ENCODE measurements at places on chromosomes 5 and 9.

- no peak overlapping the region for H3K4me3 ChIP-seq
- no peak for DNase-seq
- no peak overlapping the region for H3K27ac ChIP-seq
- no peaks in the 10 kb centered on the region for H3K36me3 ChIP-seq
- H3K4me1 ChIP-seq: no peaks in the 10 kb centered on the region
- H3K27me3 ChIP-seq: peaks cover 23% of the 10 kb centered on the region
Measured at GRCh38 chr5:160377651-160378050, 7.2 kb upstream of the C1QTNF2 start.

GRCh38 chr9:98572796-98573195 is 135.9 kb downstream of the GABBR2 start:
- H3K27me3 ChIP-seq: peaks cover 14% of the 10 kb centered on the region
- no peak overlapping the region for H3K4me3 ChIP-seq
- no peak overlapping the region for H3K27ac ChIP-seq
- H3K4me1 ChIP-seq: peaks cover 10% of the 10 kb centered on the region
- no peak for DNase-seq
- no peaks in the 10 kb centered on the region for H3K36me3 ChIP-seq

DNA sequence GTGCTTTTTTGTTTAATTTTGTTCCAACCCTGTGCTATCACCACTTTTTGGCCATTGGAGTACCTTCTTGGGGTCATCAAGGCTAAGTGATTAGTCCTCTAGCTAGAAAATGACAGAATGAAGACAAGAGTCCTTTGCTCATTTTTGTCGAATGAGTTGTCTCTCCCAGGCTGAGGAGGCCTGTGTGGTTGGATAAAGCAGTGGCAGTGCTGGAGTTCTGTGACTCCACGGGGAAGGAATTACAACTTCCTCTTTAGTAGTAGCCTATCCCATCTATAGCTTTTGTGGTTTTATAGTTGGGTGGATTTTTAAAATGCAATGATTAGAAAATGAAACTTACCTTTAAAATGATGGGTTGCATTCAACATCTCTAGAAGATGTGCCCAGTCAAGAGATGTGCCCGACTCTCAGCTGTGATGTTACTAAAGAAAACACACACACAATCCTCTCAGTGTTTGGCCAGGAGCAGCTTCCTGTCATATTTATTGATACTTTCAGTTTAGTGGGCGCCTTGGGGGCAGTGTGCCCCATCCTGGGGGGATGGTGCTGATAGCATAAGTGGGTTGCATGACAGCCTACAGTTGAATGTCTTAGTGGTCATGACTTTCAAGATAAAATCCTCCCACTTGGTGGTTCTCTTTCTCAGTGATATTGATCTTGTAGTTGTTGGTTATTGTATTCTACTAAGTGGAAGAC is 11.9 kb downstream of the OTULINL start:
- H3K27ac ChIP-seq: peak overlapping the region; percentile 20
- H3K4me1 ChIP-seq: peaks cover 86% of the 10 kb centered on the region
- no peaks in the 10 kb centered on the region for H3K36me3 ChIP-seq
- H3K4me3 ChIP-seq: no peak overlapping the region
- peak; percentile 24 for DNase-seq

- H3K4me1 ChIP-seq: peaks cover 4% of the 10 kb centered on the region
- peaks cover 3% of the 10 kb centered on the region for H3K36me3 ChIP-seq
- H3K27ac ChIP-seq: no peak overlapping the region
- no peak for DNase-seq
- H3K27me3 ChIP-seq: no peaks in the 10 kb centered on the region
Measured at GRCh38 chr9:61671276-61671973, 481.6 kb downstream of the SPATA31A7 start.

- no peak overlapping the region for H3K27ac ChIP-seq
- no peak for DNase-seq
- peaks cover 15% of the 10 kb centered on the region for H3K27me3 ChIP-seq
Measured at GRCh38 chr9:18874069-18874468, 158.9 kb downstream of the SAXO1 start.

- H3K27ac ChIP-seq: no peak overlapping the region
- no peaks in the 10 kb centered on the region for H3K36me3 ChIP-seq
- H3K4me1 ChIP-seq: peaks cover 44% of the 10 kb centered on the region
- peaks cover 5% of the 10 kb centered on the region for H3K27me3 ChIP-seq
Measured at GRCh38 chr5:115487168-115487567, 57.4 kb downstream of the FEM1C start.

GRCh38 chr9:35771534-35771933 is 17.5 kb upstream of the MSMP start:
- H3K27ac ChIP-seq: no peak overlapping the region
- no peaks in the 10 kb centered on the region for H3K27me3 ChIP-seq
- H3K36me3 ChIP-seq: no peaks in the 10 kb centered on the region
- H3K4me1 ChIP-seq: peaks cover 6% of the 10 kb centered on the region

- H3K4me3 ChIP-seq: no peak overlapping the region
- H3K27ac ChIP-seq: no peak overlapping the region
- H3K36me3 ChIP-seq: no peaks in the 10 kb centered on the region
- peaks cover 7% of the 10 kb centered on the region for H3K27me3 ChIP-seq
Measured at GRCh38 chr5:96254980-96255691, 177.9 kb downstream of the PCSK1 start.

DNA sequence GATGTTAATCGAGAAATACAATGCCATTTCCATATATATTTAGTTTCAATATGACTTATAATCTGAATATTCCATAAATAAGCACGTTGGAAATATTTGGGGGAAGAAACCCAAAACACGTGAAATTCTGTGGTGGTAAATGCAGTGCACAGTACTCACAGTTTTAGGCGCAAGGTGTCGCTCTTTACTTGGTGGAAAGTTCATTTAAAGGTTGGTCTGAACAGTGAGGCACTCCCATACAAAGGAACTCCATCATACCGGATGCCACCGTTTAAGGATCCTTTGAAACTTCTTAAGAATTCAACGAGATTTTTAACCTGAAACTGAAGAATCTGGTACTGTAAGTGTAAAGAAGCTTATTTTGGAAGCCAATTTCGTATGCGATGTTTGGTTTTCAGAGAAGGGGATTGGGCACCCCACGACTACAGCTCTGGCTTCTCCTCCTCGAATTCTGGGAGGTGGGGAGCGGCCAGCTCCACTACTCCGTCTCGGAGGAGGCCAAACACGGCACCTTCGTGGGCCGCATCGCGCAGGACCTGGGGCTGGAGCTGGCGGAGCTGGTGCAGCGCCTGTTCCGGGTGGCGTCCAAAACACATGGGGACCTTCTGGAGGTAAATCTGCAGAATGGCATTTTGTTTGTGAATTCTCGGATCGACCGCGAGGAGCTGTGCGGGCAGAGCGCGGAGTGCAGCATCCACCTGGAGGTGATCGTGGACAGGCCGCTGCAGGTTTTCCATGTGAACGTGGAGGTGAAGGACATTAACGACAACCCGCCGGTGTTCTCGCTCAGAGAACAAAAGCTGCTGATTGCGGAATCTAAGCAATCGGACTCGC is at the start of gene PCDHA11:
PCDHA11 (plus strand) TSS at position 237 of the 834 bp plus-strand sequence; CDS start at position 384, 147 bp downstream.
- H3K27me3 ChIP-seq: peaks cover 32% of the 10 kb centered on the region
- no peak within 1 kb of the TSS for H3K27ac ChIP-seq
- DNase-seq: no peak
- no peak within 1 kb of the TSS for H3K4me3 ChIP-seq
- no peaks in the 10 kb centered on the region for H3K4me1 ChIP-seq
- peaks cover 4% of the 10 kb centered on the region for H3K36me3 ChIP-seq

DNA sequence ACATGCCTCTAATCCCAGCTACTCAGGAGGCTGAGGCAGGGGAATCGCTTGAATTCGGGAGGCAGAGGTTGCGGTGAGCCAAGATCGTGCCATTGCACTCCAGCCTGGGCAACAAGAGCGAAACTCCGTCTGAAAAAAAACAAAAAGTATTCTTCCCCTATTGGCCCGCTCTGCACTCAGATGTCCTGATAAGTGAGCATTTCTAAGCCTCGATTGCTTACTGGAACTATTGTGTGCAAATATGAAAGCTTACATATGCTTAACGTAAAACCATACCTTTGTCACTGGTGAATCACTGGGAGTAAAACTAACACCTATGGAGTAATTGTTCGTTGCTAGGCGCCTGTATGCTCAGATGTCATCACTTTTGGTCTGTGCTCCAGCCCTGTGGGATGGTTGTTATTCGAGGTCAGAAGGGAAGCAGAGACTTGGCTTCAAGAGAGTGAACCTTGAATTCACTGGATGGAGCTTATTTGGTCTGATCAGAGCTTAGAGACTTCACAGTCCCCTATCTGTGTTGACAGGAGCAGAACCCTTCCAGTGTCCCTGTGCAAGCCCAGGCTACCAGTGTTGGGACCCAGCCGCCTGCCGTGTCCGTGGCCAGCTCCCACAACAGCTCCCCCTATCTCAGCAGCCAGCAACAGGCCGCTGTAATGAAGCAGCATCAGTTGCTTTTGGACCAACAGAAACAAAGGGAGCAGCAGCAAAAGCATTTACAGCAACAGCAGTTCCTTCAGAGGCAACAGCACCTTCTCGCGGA is 25.3 kb upstream of the LTC4S start:
- H3K4me3 ChIP-seq: no peak overlapping the region
- H3K4me1 ChIP-seq: peaks cover 24% of the 10 kb centered on the region
- peaks cover 47% of the 10 kb centered on the region for H3K36me3 ChIP-seq
- H3K27me3 ChIP-seq: no peaks in the 10 kb centered on the region
- no peak overlapping the region for H3K27ac ChIP-seq

DNA sequence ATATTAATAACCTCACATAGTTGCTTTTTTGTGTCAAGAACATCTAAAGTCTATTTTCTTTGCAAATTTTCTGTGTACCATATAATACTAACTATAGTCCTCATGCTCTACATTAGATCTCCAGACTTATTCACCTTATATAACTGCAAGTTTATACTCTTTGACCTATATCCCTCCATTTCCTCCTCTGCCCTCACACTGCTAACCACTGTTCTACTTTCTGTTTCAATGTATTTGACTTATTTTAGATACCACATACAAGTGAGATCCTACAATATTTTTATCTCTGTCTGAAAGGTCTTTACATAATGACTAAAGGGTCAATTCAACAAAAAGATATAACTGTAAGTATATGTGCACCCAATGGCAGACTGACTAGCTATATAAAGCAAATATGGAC is 789.7 kb upstream of the ZNF608 start:
- H3K36me3 ChIP-seq: no peaks in the 10 kb centered on the region
- no peaks in the 10 kb centered on the region for H3K27me3 ChIP-seq
- H3K27ac ChIP-seq: no peak overlapping the region
- H3K4me1 ChIP-seq: no peaks in the 10 kb centered on the region
- no peak for DNase-seq
- H3K4me3 ChIP-seq: no peak overlapping the region

GRCh38 chr9:100427366-100428263 is 672 bp downstream of the MSANTD3 start:
- H3K4me3 ChIP-seq: peak overlapping the region; percentile 72
- peaks cover 30% of the 10 kb centered on the region for H3K4me1 ChIP-seq
- H3K27me3 ChIP-seq: no peaks in the 10 kb centered on the region

DNA sequence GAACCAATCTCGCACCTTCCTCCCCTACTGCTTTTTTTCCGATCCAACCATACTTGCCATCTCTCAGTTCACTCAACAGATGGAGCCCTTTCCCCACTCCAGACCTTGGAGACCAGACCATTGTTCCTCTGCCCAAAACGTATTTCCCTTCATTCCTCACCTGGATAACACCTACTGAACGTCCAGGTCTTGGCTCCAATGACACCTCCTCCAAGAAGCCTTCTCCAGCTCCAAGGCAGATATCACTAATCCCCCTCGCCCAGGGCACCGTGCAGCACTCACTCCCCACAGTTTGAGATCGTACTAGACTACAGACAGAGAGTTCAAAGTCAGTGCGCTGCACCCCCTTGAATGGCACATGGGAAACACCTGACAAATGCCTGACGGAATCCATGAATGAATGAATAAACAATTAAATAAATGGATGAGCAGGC is 47.1 kb upstream of the AKNA start:
- no peak overlapping the region for H3K4me3 ChIP-seq
- no peak overlapping the region for H3K27ac ChIP-seq
- H3K36me3 ChIP-seq: no peaks in the 10 kb centered on the region
- peak; percentile 37 for DNase-seq

- no peak for DNase-seq
- H3K36me3 ChIP-seq: no peaks in the 10 kb centered on the region
Measured at GRCh38 chr5:28473531-28474107, 1435.2 kb upstream of the CDH9 start.

DNA sequence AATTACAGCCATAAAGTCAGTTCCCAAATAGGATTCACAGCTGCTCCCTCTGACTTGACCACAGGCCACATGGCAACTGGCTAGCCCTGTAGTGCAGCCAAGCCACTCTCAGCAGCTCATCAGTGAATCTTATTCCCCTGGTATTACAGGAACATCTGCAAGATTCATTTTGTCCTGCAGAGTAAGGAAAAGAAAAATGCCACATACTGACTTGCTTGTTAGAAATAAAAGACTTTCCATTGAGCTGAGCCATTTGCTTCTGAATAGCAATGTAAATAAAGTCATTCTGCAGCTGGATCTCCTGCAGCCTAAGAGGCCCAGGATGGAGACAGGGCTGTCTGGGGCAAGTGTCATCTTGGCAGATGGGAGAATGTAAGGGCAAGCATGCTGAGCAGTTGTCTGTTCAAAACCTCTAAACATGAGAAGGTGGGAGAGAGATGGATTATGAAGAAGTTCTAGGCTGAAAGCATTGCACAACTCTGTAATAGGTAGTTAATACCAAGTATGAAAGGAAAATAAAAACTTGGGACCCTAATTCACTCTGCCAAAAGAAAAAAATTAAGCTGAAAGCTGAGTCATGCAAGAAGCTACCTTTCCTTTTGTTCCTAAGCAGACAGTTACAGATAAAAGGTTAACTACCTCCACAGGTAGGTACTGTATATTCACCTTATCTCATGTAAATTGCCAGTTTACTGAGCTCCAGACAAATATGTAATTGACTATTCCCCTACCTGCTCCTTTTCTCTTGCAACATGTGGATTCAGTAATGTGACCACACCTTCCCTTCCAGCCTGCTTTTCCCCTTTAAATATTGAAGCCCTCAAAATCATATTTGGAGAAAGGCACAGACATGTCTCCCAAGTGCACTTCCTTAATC is 244.4 kb upstream of the RAI14 start:
- no peaks in the 10 kb centered on the region for H3K36me3 ChIP-seq
- H3K4me1 ChIP-seq: peaks cover 2% of the 10 kb centered on the region
- H3K27ac ChIP-seq: no peak overlapping the region
- peaks cover 7% of the 10 kb centered on the region for H3K27me3 ChIP-seq

DNA sequence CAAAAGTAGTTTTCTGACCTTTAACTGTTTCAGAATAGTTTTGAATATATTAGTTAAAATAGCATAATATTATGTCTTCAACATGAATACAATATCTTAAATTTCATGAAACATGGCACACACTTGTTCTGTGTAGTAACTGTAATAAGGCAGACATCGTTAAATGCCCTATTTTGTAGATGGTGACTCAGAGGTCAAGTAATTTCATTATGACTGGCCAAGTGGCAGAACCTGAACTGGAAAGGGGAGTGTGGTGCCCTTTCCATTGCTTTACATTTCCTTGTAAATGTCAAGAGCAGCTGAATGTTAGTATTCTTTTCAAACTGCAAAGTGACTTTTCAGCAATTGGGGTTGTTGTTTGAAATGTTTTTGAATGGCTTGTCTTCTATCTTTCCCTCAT is 201.2 kb upstream of the CDKN2B start:
- DNase-seq: peak; percentile 17
- no peak overlapping the region for H3K4me3 ChIP-seq
- H3K27ac ChIP-seq: no peak overlapping the region
- no peaks in the 10 kb centered on the region for H3K27me3 ChIP-seq

- H3K27ac ChIP-seq: no peak overlapping the region
- H3K4me3 ChIP-seq: no peak overlapping the region
- H3K4me1 ChIP-seq: no peaks in the 10 kb centered on the region
- no peak for DNase-seq
- H3K36me3 ChIP-seq: no peaks in the 10 kb centered on the region
Measured at GRCh38 chr5:69528035-69528434, 32.0 kb upstream of the GTF2H2C start.
